SK-N-SH treated with all-trans-retinoic acid at 6 μM for 48 hours (cell line): ENCODE measurements at places on chromosomes 7 and 10.

- no peak for ATAC-seq
These were observed 183.4 kb downstream of the SORCS3 start for GRCh38 chr10:104824380-104825006.

- ATAC-seq, result peak; percentile 56
These were observed 45.2 kb upstream of the AKR1E2 start for GRCh38 chr10:4780782-4781181.

GRCh38 chr7:128831178-128831993 is 1.2 kb downstream of the FLNC start:
- ATAC-seq, result peak; percentile 27

GRCh38 chr7:69635555-69636185 is 37.4 kb downstream of the AUTS2 start:
- ATAC-seq, result peak; percentile 31

GRCh38 chr7:28698840-28699239 is 259.3 kb downstream of the TRIL start:
- ATAC-seq, result no peak

GRCh38 chr7:151013356-151013732 is 10.9 kb downstream of the ATG9B start:
- ATAC-seq, result peak; percentile 50

- ATAC-seq, result peak; percentile 75
These were observed 1.1 kb upstream of the GPER1 start for GRCh38 chr7:1086588-1087464.

GRCh38 chr10:95841661-95842498 is 65.9 kb upstream of the CC2D2B start:
- peak; percentile 94 for ATAC-seq

DNA sequence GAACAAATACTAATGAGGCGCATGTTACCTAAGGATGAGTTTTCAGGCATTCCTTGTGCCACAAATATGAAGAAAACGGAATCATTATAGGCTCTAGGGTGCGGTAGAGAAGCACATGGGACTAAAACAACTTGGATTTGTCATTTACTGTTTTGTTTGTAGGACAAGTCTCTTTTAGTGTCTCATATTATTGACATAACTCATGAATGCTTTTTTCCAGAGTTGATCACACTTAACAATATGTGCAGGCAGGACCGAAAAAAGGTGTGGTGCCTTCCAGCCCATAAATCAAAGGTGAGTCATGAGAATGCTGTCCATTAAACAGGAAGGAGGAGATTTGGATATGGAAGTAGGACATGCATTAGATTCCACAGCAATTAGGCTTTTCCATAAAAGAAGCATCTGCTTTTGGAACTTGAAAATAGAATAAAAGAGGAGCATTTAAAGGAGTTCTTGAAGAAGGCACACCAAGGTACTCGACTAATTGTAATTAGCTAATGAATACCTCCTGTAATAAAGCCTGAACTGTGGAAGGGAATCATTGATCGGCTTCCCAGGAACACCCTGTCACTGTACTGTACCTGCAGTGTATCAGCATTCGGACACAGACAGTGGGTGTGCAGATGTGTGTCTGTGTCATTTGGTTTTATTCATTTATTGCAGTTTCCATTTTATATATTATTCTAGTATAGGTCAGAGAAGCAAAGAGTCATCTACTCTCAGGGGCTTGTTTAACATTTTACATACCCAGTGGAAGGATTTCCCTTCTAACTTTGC is 119.7 kb upstream of the KLF14 start:
- ATAC-seq, result peak; percentile 69

DNA sequence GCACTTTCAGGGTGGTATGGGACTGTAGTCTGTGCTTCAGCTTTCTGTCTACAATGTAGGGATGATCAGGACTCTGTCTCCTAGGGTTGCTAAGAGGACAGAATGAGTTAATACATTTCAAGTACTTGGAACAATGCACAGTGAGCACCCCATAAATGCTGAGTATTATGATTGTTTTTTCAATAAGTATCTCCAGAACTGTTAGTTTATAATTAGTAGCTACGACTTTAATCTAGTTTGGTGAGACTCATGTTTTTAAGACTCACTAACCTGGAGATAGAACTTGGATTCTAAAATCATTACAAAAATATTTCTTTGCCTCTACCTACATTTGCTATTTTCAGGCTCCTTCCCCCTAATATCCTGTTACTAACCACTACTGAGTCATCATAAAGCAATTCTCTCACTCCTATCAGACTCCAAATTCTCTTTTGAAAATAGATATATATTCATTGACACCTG is 95.3 kb downstream of the CPED1 start:
- ATAC-seq, result peak; percentile 22
